ENCODE measurements at places on chromosomes 3 and 15. TPM values are rescaled to one million over a fixed set of nuclear protein-coding genes. Genes with fewer than 3 reads are reported as not detected.
A peak's percentile ranks its signal among the peaks of the same experiment; 100 is the strongest.

Gene GRIP2
- polyA plus RNA-seq = not detected

Gene RLBP1
- polyA plus RNA-seq = not detected

Gene MESP2
- 0.22 TPM for polyA plus RNA-seq

Gene TRH
- not detected for polyA plus RNA-seq

Gene SRGAP3
- 0.61 TPM for polyA plus RNA-seq

Gene ATP10A
- polyA plus RNA-seq = 3.9 TPM

Gene NCEH1
- 11.9 TPM for polyA plus RNA-seq

Gene MINDY2
- polyA plus RNA-seq = 11.0 TPM

Gene LRRC2
- polyA plus RNA-seq = 4.2 TPM

GRCh38 chr15:67446449-67446848 is 74.5 kb upstream of the C15orf61 start:
- no peak for DNase-seq

GRCh38 chr3:51295625-51296024 is 89.5 kb upstream of the MANF start:
- DNase-seq = no peak

DNA sequence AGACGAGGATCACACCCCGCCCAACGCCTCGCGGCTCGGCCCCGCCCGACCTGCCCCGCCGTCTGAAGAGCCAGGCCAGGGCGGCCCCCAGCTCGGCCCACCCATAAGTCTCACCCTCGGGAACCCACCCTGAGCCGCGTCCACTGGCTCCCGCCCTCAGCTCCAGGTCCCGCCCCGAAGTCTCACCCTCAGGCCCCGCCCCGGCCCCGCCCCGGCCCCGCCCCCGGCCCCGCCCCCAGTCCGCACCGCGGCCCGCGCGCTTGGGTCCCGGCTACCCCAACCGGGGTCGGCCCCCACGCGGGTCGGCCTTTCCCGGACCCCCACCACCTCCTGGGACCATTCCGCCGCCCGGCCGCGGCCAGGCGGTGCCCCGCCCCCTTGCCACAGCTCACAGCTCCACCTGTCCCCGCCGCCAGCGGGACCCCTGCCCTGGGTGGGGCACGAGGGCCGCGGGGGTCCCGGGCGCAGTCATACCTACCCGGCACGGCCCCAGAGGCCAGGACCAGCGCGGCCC is 489 bp downstream of the CSPG5 start:
- DNase-seq = no peak

- no peak for DNase-seq
These were observed 8.3 kb downstream of the RPL14 start for GRCh38 chr3:40465456-40465855.

GRCh38 chr15:67613211-67613610 is 70.7 kb downstream of the MAP2K5 start:
- DNase-seq = no peak

DNA sequence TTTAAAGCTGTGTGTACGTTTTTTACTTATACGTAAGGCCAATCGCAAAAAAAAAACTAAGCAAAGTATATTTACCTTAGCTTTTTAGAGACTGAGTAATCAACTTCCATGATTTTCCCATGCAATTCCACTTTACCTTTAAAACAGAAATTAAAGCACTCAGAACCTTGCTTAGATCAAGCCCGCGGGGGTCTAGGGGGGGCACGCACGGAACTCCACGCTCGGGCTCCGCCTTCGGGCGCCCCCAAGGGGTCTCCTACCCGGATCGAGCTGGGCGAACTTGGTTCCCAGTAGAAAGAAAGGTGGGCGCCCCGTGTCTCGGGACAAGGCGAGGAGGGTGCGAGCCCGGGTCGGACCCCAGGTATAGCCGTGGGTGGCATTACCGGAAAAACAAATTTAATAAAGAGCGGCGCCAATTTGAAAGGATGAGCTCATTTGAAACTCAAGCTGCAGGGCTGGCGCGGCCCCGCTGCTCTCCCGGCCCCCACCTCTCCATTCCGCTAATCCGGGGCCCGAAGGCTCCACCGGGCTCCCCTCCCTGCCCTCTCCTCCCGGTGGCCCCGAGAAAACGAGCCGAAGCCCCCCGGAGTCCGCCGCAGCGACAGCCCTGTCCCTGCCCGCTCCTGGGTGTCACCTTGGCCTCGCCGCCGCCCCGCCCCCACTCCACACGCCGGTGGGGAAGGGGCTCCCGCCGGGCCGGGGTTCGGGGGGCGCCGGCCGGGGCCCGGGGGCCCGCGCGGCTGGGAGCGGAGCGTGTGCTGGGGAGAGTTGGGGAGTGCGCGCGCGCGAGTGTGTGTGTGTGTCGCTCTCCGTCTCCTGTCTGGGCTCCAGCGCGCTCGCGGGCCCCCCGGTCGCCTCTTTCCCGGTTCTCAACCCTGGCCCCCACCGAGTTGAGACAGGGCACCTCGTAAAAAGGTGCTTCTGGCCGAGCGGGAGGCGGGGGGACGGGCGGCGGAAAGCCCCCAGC is 1.5 kb downstream of the IGF2BP2 start:
- no peak for DNase-seq

GRCh38 chr3:107837895-107838612 is 252.8 kb downstream of the CD47 start:
- DNase-seq = no peak

DNA sequence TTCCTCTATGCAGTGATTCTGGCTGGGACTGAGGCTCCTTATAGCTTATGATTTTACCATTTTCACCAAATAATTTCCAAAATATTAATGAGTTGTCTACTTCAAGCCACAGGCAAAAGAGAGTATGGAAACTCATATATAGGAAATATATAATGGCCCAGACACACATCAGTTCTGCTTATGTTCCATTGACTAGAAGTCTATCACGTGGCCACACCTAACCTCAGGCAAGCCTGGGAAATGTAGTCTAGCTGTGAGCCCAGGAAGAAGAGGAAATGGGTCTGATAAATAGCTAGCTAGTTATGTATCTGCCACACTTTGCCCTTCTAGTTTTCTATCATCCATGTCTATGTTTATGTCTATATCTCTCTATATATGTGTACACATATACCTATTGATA is 195.1 kb downstream of the OTOL1 start:
- no peak for DNase-seq

DNA sequence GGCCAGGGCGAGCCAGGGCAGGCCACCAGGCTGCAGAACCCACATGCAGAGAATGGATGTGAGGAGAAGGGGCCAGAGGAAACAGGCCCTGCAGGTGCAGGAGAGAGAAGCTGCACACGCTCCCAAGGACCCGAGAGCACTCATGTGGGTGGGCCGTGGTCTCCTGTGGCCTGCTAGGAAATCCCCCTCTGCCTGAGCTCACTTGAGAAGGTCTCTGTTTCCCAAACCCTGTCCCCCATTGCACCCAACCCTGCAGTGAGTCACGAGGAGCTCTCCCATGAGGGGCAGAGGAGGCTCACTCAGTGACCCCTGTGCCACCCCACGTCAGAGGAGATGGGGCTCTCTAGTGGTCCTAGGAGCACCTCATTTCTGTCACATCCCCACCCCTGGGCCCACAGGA is 111.1 kb downstream of the KLF13 start:
- no peak for DNase-seq

GRCh38 chr3:32569540-32570420 is 878 bp downstream of the DYNC1LI1 start:
- no peak for DNase-seq

DNA sequence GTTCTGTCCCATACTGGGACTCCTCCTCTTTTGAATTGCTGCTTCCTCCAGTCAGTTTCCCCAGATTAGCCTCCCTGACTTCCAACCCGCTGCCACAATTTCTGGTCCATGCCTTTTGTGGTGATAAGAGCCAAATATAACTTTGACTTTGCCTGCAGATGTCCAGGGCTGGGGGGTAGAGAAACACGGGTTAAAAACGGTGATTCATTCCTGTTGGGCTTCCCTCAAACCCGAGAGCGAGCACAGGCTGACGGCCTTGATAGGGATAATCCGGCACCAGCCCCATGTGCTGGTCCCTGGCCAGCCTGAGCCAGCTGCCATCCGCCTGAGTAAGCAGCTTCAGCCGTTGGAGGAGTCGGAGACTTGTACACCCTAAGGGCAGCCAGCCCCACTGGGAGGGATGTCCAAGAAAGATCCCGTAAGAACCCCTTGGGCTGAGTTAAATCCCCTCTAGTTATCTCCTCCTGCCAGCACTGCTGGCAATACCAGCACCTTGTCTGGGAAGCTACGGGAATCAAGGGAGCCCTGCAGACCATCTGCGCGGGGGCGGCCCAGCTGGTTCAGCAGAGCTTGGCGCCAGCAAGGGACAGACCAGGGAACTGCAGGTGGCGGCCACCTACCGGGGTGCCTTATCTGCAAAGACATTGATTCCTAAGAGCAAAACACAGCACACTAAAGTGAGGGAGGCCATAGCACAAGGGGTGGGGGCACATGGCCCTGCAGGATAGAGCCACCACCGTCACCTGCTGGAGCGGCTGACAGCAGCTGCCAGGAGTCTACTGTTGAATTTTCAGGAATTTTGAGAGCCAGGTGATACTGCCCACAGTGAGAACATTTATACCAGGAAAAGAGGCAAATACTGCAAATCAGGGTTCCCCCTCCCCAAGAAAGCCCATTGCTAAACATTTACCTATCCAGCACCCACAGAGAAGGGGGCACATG is 18.1 kb downstream of the CSPG4 start:
- DNase-seq = peak; percentile 96

DNA sequence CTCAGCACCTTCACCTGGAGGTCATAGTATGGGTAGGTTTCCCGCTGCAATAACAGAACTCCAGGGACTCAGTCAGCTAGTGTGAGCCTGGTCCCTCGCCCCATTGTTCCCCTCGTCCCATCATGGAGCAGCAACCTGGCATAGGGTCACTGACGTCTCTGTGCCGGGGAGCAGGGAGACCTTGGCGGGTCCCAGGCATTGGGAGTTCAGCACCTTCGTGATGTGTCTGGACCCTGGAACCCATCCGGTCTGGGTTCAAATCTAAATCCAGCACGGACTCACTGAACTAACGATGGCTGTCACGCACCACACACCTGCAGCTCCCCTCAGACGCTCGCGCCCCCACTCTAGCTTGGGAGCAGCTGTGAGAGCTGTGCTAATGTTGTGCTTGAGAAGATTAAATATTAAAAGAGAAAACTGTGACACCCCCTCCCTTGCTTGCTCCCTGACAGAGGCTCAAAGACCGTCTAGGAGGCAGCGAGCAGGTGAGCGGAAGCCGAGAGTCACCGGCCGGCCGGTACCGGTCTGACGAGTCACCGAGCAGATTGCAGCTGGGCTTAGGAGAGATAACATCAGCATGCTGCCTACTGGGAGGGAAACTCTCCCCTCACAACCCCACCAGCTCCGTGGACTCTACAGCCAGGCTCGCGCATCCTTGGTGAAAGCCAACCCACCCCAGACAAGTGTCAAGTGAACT is 742 bp downstream of the PLA2G4F start:
- no peak for DNase-seq

DNA sequence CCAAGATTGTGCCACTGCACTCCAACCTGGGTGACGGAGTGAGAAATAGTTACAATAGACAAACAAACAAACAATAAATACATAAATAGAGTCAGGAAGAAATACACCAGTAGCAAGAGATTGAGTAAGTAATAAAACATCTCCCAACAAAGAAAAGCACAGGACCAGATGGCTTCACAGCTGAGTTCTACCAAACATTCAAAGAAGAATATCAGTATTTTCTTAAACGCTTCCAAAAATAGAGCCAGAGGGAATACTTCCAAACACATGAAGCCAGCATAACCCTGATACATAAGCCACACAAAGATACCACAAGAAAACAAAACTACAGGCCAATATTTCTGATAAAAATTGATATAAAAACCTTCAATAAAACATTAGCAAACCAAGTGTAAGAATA is 30.7 kb upstream of the IGSF10 start:
- DNase-seq = no peak

DNA sequence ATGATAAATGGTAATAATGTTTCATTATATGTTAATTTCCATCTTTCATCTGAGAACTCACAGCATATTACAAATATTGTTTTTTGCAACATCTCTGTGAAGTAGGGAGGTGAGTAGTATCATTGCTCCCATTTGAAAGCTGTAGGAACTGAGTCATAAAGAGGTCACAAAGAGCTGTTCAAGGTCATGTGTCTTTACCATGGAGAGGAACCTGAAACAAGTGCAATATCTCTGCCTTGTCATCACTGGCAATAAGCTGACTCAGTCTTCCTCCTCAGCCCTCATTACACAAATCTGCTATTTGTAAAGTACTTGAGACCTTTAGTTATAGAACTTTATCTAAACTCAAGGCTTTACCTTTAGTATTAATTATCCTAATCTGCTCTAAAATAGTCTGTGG is 4.4 kb upstream of the ATP13A4 start:
- no peak for DNase-seq

DNA sequence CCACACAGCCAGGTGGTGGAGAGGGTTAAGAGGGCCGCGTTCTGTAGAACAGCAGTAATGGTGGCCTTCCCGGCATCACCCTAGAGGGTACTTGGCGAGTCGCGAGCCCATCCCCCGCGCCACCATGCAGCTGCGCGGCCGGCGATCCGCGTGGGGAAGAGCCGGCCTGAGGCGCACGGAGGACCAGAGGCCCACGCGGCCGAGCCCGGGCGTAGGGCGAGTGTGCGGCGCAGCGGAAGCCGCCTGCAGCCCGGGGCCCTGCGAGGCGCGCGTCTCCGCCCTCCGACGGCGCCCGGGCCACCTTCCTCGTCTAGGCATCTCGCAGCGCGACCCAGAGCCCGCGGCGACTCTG is 423 bp downstream of the TKT start:
- DNase-seq = no peak

Data from AG04450 (cell line).